ENCODE measurements at places on chromosomes 2 and 18.

GRCh38 chr18:9108911-9109310, 6.4 kb downstream of the NDUFV2 start:
- no peak for DNase-seq

- DNase-seq = no peak
Measured at GRCh38 chr18:54776282-54776977, 51.8 kb upstream of the RAB27B start.

DNA sequence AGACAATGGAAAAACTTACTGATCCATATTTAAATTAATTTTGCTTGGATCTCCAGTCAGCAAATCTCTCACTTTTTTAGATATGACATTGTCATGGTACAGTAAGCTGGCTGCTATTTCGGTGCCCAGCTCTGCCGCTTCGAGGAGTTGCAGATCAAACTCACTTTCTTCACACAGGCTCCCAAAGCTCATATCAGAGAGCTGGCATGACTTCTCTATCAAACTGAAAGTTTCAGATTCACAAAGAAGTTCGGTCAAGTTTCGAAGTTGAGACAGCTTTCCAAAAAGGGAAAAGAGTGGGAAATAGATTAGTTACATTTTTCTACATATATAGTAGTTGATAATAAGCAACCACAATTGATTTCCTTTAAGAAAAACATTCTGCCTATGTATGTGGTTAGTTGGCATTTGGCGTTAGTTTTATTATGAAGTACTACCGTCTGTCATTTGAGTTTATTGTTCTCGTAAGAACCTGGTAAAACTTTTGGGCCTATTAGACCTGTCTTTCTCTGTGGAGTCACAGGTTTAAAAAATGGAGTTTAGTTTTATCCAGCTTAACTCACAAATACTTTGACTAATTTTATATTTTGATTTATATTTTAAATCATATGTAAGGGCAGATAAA, 118.8 kb downstream of the ABCA12 start:
- DNase-seq = no peak

GRCh38 chr2:73939419-73939818, 12.7 kb downstream of the DGUOK start:
- no peak for DNase-seq

GRCh38 chr2:240445961-240446663, 10.6 kb downstream of the GPC1 start:
- DNase-seq = no peak

- DNase-seq = peak; percentile 80
Measured at GRCh38 chr2:240586919-240587800, 626 bp downstream of the CAPN10 start.

GRCh38 chr2:1714291-1715064, 29.8 kb downstream of the PXDN start:
- no peak for DNase-seq

DNA sequence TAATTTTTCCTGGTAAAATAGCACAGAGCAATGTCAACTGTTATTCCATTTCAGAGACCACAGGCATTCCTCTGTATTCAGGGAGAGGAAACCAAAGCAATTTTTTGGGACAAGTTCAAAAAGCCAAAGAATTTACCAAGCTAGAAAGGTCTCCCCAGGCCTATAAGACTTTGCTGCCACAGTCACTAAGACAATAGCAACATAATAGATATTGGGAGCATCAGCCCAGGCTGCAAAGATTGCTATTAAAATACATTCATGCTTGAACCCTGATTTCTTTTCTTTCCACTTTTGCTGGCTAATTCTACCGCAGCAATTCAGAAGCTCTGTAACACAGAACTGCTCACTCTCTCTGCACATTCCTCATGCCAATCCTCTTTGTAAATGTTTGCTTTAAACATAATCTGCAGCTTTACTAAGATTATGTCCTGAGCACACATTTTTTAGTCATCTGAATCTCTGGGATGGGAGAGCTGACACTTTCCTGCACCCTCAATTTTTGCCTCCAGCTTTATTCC, 76.3 kb downstream of the CLHC1 start:
- no peak for DNase-seq

DNA sequence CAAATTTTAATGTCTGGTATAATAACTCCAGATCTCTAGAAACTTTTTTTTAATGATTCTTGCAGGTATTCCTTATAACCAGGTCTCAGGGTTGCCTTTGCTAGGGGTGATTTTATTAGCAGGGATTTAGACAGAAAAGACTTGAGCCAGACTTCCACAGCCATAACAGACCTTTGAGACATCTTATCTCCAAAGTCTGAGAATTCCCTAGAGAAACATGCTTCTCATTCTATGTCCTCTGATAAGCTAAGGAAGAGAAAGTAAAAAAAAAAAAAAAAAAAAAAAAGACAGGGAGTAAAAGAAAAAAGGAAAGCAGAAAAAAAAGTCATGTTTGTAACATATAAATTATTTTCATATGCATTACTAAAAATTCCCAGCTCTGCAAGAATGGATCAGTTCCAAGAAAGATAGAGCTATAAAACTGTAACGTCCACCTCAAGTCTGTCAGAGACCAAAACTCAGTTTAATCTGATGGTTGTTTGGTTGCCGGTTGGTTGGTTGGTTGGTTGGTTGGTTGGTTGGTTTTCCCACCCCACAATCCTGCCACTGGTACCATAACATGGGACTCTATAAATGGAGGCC, 153.8 kb downstream of the COL6A3 start:
- no peak for DNase-seq

DNA sequence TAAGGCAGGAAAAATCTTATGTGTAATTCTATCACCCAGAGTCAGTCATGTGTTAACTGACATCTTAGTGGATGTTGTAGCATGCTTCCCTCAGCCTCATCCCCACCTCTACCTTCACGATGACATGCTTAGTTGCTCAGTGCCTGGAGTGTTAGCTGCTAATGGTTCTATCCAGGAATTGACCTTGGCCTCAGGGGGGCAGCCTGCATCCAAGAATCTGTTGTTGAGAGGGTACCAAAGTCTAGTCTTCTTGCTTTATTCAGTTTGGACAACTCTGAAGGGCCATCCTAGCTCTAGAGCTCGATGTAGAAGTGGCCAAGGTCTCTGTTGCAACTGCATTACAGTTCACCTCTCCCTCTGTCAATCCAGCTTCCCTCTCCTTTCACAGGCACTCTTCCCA, 61.2 kb downstream of the ACYP2 start:
- DNase-seq = no peak

DNA sequence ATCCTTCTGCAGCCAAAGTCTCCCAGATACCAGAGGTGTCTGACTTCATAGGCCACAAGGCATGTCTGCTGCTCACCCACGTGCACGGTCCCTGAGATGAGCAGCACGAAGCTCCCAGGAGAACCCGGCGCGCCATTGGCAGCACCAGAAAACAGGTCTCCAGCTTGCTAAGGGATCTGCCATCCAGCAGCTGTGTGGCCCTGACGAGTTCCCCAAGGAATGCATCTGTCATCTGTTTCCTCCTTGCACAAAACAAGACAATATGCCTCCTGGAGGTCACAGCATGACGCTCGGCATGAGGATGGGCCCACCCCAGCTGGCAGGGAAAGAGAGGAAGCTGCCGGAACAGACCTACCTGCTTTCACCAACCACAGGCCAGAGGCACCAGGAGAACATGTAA, 29.2 kb downstream of the HS6ST1 start:
- no peak for DNase-seq

- DNase-seq = no peak
Measured at GRCh38 chr2:190425221-190425866, 17.2 kb downstream of the MFSD6 start.

- peak; percentile 82 for DNase-seq
Measured at GRCh38 chr2:98730053-98730706, 752 bp downstream of the MGAT4A start.

Data from activated CD8-positive, alpha-beta memory T cell treated with anti-CD3 and anti-CD28 coated beads for 24 hours (primary cell).